ENCODE measurements at places on chromosomes 3 and 15.

- DNase-seq = peak; percentile 16
These were observed 84.3 kb upstream of the PRTG start for GRCh38 chr15:55827204-55827603.

DNA sequence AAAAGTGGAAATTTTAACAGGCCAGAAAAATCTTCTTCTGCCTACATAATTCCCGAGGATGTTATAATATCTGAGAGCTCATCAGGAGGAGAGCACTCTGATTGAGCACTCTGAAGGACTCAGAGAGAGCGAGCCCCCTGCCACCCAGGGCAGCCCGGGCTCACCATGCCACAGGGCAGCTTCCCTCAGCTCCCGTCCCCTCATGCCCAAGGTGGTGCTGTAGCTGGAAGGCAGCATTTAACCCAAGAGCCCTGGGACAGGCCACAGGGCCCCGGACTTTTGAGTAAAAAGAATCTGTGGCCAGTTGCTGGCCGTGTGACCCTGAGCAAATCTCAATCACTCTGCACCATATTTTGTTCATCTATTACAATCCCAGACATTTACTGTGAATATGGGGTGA is 23.5 kb upstream of the RAD18 start:
- no peak for DNase-seq

DNA sequence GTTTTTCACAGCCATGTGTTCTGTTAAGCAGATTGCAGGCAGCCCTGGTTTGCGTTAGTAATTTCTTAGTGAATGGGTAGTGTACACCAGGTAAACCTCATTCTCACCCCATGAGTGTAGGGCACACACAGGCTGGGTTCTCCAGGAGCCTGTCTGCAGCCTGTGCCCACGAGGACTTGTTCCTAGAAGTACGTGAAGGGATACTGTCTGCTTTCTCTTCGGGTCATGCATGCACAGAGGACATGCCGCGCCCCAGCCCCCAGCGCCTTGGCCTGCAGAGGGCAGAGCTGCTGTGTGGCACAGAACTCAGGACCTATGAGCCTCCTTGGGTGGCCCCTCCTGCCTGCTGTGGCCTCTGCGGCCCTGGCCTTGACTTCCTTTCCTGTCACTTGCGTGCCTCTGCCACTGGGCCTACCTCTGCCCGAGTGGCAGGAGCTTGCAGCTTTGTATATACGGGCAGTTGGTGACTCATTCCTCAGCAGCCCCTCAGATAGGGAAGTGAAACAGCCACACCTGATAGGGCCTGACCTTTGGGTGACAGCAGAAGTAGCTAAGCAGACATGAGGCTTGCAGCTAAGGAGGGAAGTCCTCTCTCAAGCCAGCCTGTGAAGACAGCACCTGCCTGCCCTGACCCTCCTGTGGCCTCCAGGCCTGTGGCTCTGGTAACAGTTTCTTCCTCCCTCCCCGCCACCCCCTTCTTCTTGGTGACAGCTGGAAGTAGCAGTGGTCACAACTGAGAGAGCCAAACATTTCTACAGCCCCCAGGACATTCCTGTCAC is 19.5 kb downstream of the PPCDC start:
- peak; percentile 99 for DNase-seq

GRCh38 chr15:98966091-98966787 is 41.4 kb downstream of the PGPEP1L start:
- DNase-seq = no peak

GRCh38 chr15:25844076-25844475 is 19.1 kb downstream of the ATP10A start:
- no peak for DNase-seq

DNA sequence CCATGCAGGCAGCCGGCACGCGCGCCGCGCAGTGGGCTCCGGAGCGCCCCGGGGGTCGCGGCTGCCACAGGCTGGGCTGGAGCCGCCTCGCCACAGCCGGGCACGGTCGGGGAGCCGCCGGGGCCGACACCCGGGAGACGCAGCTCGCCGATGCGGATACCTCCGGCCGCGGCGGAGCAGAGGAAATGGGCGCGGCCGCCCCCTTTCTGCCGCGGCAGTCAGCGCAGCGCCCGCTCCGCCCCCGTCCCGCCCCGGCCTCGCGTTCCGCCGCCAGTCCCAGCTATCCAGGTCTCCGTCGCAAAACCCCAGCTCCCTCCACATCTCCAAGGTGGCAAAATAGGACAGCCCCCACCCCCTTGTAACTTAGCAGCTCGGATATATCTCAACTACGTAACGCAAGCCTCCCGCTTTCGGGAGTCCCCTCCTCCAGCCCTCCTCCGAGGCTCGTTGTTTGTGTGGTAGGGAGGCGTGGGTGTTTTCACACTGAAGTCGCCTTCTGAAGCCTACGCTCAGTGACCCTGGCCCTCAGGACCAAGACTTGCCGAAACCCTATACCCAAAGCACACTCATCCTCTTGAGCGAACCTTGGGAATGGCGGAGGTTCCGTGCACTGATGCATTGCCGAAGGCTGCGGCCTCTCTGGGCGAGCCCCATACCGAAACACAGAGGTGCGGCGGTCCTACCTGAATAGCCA is at the start of gene SH3BP5:
TSS of gene SH3BP5 (minus strand) at position 182 of the 694 bp plus-strand sequence. CDS start at position 4, 178 bp downstream.
- DNase-seq = peak; percentile 81

DNA sequence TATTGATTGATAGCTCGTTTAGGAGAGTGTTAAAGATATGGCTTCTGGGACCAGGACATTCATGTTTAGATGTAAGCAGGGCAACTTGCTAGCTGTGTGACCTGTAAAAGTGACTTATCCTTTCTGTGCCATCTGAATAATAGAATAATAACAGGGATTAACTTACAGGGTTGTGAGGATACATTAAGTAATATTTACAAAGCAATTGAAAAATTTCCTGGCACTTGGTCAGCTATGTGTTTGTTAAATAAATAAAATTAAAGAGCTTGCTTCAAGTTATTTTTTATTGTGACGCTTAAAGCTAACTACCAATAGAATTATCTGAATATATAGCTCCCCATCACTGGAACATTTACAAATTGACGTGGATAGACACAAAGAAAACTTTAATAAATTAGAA is 287.9 kb upstream of the CDIN1 start:
- DNase-seq = no peak

GRCh38 chr3:115251509-115251908 is 104.4 kb upstream of the ZBTB20 start:
- DNase-seq = no peak

DNA sequence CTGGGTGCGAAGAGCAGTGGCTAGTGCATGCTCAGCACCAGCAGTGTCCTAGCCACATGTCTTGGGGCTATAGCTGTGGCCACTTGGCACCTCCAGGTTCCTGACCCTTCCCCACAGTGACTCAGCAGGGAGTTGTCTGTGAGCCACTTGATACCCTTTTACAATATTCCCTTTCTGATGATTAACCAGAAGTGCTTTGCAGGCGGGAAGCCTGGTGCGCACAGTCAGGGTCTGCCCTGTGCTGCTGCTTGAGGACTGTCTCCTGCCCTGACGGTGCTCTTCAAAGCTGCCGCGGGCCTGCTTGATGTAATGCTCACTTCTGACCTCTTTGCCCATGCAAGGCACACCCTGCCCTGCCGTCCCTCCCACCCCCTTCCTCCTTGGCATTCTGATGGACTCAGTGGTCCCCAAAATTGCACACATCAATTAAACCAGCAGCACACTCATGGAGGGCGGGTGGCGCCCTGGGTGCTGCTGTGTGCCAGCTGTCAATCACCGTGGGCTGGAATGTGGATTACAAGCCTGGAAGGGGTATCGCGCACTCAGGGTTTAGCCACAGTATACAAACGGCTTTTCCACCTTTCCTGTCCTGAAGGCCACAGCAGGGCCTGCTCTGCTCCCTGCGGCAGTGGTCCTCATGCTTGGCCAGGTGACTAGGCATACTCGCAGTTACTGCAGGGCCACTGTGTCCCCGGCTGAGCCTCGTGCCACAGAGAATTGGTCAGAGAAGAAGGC is 40.9 kb upstream of the PCSK6 start:
- DNase-seq = no peak

DNA sequence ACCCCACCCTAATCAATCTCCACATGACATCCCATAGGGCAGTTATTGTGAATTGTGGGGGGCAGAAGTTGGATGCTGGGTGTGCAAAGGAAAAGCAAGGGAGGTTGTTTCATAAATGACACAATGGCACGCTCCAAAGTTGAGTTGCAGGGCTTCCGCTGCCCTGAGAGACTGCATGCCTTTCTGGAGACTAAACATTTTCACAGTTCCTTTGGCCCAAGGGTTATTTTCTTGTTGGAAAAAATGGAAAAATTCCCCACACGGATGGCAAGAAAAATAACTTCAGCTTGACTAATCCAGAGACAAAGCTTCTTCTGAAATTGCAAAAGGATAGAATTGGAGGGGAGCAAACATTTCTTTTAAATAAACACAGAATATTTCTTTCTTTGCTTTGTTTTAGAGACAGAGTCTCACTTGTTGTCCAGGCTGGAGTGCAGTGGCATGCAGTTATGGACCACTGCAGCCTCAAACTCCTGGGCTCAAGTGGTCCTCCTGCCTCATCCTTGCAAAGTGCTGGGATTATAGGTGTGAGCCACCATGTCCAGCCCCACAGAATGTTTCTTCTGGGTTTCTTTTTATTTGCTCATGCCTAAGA is 19.1 kb upstream of the TPM1 start:
- DNase-seq = no peak

DNA sequence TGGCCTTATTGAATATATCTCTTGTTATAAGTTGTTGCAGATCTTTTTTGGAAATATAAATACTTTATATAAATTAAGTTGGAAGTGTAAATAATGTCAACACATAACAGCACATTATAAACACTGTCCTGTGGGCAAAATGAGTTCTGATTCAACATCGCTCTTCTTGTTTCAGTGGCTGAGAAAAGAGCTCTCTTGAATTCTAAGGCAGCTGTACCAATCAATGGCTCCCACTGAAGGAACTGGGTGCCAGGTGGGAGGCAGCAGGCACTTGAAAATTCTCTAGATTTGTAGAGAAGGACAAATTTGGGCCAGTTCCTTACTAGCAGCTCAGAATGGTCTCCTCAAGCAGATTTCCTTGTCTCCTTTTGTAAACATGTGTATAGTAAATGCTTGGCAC is 45.6 kb downstream of the CHST2 start:
- no peak for DNase-seq

DNA sequence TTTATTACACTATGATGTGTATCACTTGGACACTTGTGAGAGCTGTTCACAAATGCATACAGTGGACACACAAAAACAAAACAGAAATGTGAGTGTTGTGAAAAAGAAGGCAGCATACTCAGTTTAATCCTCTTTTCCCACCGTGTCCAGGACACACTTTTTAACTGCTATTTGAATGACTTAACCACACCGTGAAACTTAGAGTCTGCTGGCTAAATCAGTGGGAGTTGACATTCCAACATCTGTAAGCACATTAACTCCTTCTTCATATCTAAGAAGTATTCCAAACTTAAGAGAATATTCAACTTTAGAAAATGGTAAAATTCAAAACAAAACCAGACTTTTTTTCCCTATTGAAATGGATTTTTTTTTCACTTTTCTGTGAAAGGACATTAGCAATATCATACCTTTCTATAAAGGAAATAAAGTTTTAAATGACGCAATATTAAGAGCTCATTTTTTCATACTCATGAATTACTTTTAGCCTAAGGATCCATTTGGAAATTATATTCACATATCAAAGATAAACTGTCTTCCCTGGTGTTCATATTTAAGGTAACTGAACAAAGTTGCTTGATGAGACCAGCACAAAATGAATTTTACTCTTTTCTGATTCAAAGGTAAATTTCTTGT is 316.6 kb downstream of the RBMS3 start:
- no peak for DNase-seq

- DNase-seq = no peak
These were observed 330.9 kb downstream of the ERC2 start for GRCh38 chr3:56137415-56137814.

- no peak for DNase-seq
These were observed 41.8 kb upstream of the TUSC7 start for GRCh38 chr3:116667791-116668190.

DNA sequence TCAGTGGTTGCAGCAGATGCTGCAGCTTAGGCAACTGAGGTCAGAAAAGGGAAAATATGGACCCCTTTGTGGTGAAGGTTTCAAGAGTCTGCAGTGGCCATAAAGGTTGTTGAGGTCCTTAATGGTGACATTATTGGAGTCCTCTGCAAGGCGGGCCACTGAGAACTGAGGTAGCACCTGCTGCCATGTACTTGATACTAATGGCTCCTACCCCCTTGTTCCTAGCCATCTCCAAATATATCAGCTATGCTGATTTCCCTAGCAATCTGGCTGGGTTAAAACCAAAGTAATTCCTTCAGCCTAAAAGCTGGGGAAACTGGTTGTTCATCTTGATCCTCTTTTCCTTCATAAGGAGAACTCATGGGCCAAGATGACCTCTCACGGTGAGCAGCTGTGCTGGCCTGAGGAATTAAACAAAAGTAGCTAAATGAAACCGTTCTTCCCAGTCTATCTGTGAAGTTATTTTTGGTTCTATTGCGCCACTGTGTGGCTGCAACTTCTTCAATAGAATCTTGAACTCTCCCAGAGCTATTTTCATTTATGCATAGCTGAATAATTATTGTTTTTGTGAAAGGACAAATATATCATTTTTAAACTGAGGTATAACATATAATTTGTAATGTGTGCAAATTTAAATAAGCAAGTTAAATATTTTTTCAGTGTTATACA is 76.1 kb upstream of the PLSCR4 start:
- peak; percentile 68 for DNase-seq

- DNase-seq = no peak
These were observed 61.6 kb upstream of the STAC start for GRCh38 chr3:36318621-36319200.

- DNase-seq = no peak
These were observed 310.6 kb downstream of the CACNA2D3 start for GRCh38 chr3:54432975-54433374.

- peak; percentile 59 for DNase-seq
These were observed 23.8 kb upstream of the SIAH2 start for GRCh38 chr3:150786791-150787190.

DNA sequence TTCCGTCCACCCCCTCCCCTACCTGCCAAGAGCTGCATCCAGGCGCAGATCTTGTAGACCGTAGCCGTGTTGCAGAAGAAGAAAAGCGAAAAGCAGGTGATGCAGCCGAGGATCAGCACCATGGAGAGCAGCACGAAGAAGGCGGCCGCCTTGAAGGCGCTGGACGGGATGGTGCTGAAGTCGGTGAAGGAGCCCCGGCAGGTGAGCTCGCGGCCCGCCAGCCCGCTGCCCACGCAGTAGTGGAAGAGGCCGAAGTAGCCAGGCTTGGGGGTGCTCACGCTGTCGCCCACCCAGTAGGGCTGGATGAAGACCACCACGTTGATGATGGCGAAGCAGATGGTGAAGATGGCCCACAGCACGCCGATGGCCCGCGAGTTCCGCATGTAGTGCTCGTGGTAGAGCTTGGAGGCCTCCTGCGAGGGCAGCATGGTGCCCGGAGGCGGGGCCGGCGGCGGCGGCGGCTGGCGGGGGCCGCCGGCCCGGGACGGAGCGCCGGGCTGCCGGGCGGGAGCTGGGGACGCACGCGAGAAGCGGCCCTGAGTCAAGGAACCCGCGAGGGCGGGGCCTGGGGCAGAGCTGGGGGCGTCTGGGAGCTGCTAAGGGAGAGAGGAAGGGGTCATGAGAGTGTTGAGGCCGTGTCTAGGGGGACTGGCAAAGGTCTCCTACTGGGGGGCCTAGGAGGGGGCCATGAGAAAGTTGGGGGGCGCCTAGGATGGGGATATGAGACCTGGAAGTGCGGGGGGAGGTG is 1.2 kb downstream of the LHFPL4 start:
- DNase-seq = peak; percentile 80

GRCh38 chr3:72938471-72939265 is 50.8 kb downstream of the GXYLT2 start:
- peak; percentile 85 for DNase-seq

Data from hematopoietic multipotent progenitor cell treated with erythropoietin and hydrocortisone succinate and interleukin-3 and kit ligand, for 4 days (in vitro differentiated cells).